NCI-H146 (cell line): ENCODE measurements at places on chromosomes 3 and 15.

- DNase-seq, result no peak
Observed at GRCh38 chr15:82767163-82767829, 38.6 kb downstream of the FSD2 start.

- no peak for DNase-seq
Observed at GRCh38 chr3:72613871-72614270, 234.4 kb downstream of the SHQ1 start.

- DNase-seq, result peak; percentile 90
Observed at GRCh38 chr3:168812234-168812633, 716.5 kb upstream of the GOLIM4 start.

- DNase-seq, result peak; percentile 92
Observed at GRCh38 chr3:23701716-23702597, 103.8 kb upstream of the UBE2E1 start.

GRCh38 chr15:65476903-65477302 is 40.6 kb downstream of the DPP8 start:
- no peak for DNase-seq

- DNase-seq, result no peak
Observed at GRCh38 chr15:68500363-68501258, 68.6 kb upstream of the ITGA11 start.

- DNase-seq, result peak; percentile 56
Observed at GRCh38 chr15:58748852-58749531, 515 bp downstream of the ADAM10 start.

GRCh38 chr15:69610277-69610676 is 157.7 kb downstream of the RPLP1 start:
- DNase-seq, result no peak

GRCh38 chr15:85764649-85765277 is 30.0 kb downstream of the KLHL25 start:
- DNase-seq, result no peak

DNA sequence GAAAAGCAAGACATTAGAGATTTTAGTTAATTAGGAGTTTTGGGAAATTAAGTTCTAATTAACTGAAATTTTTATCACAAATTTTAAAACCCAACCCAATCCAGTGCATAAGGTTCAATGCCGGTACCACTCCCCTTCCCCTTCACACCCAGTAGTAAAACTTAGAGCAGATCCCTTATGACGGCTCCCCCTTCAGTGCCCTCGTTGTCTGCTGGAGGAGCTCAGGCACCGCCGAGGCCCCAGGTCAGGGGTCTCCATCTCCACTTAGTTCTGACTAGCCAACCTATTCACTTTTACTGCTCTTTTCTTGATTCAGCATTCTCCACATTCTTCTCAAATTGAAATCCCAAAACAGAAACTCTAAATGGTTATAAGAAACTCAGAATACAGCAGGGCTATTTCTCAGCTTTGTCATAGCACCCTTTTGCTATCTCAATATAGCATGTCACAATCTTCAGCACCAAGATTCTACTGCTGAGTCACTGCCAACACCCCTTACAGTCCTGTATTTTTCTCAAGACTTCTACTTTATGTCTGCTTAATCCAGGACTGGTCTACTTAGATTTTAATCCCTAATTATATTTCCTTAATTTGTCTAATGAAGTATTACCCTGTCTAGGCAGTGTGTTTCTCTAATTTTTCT is 39.8 kb downstream of the TUBGCP4 start:
- no peak for DNase-seq

DNA sequence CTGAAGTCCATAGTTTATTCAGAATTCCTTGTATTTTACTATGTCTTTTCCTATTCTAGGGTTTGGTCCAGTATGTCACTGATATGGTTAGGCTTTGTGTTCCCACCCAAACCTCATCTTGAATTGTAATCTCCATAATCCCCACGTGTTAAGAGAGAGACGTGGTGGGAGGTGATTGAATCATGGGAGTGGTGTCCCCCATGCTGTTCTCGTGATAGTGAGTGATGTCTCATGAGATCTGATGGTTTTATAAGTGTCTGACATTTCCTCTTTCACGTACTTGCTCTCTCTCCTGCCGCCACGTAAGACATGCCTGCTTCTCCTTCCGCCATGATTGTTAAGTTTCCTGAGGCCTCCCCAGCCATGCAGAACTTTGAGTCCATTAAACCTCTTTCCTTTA is 6.6 kb upstream of the TEX9 start:
- no peak for DNase-seq

DNA sequence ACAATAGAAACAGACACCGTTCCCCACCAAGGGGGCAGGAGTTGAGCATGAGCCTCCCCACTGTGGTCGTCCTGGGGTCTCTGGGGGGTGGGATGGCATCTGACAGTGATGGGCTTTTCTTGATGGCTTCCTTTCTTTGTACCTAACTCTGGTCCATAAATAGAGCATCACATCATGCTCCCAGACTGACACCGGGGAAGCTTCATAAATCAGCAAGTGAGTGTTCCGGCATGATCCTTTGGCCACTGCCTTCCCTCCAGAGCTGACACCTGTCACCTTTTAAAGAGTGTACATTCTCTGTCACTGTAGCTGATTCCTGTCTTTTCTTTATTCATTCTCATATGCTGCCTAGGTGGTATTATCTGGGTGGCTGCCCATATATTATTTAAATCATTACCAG is 129.9 kb downstream of the ROBO2 start:
- DNase-seq, result no peak

- DNase-seq, result no peak
Observed at GRCh38 chr3:181999314-181999713, 287.6 kb downstream of the SOX2 start.

- no peak for DNase-seq
Observed at GRCh38 chr3:186955898-186956696, 25.8 kb downstream of the ST6GAL1 start.

- DNase-seq, result peak; percentile 17
Observed at GRCh38 chr15:85825719-85826118, 31.0 kb upstream of the KLHL25 start.

GRCh38 chr15:75697523-75697922 is 15.1 kb downstream of the CSPG4 start:
- DNase-seq, result no peak

- no peak for DNase-seq
Observed at GRCh38 chr15:90078965-90079364, 23.3 kb downstream of the IDH2 start.

GRCh38 chr3:102237181-102237580 is 197.6 kb upstream of the ZPLD1 start:
- no peak for DNase-seq

GRCh38 chr15:53555226-53555625 is 204.2 kb downstream of the WDR72 start:
- DNase-seq, result no peak

- no peak for DNase-seq
Observed at GRCh38 chr15:64687172-64687571, 88.2 kb downstream of the RBPMS2 start.

DNA sequence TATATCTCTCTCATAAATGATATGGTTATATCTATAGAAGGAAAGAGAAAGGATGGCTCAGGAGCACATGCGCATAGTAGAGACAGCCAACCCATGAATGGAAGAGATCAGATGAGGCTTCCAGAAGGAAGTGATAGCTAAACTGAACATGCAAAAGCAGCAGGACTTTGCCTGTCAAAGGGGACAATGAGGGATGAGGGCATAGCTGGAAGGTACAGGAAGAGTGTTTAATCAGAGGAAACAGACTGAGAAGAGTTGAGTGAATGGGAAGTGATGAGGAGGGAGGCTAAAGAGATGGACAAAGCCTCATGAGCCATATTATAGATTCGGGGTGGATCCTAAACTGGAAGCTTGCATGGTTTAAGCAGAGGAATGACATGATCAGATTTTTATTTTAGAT is 26.5 kb upstream of the VEPH1 start:
- DNase-seq, result no peak

DNA sequence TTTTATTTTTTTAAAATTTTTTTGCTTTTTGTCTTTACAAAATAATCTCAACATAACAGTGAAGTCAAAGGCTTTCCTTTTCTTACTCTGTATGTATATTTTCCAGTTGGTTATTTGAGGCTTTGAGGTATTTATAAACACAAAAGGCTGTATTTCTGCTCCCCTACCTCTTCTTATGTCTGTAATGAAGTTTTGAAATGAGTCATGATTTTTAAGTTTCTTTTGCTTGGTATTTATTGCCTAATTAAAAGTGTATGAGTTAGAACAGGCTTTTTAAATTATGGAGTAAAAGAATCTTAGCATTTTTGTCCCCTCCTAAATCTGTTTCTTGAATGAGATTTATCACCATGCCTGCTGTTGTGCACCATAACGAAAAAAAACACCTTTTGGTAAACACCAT is 66.0 kb downstream of the DCUN1D1 start:
- DNase-seq, result no peak

- DNase-seq, result no peak
Observed at GRCh38 chr3:177105623-177106022, 91.7 kb downstream of the TBL1XR1 start.

- DNase-seq, result no peak
Observed at GRCh38 chr3:99920481-99921376, 103.1 kb downstream of the CMSS1 start.

GRCh38 chr3:172580680-172581401 is 57.6 kb upstream of the TNFSF10 start:
- DNase-seq, result no peak

- DNase-seq, result no peak
Observed at GRCh38 chr3:156425651-156426050, 129.3 kb downstream of the SSR3 start.

GRCh38 chr15:95658799-95659198 is 671.7 kb upstream of the NR2F2 start:
- DNase-seq, result no peak

DNA sequence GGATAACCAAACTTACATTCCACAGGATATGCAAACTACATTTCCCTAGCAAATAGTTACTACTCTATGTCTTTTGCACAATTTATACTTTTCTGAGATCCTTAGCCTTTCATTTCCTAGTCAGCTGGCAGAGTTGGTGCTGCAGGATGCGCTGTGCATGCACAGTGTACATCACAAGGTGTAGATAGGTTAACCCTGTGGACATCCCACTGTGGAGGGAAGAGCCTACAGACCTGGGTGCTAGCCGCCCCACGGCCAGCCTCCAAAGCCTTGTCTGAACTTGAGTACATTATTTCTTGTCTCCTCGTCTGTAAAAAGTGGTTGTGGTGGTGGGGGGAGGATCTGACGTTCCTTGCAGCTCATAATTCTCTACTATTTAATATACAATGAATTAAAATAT is 3.5 kb downstream of the TNFSF10 start:
- no peak for DNase-seq

DNA sequence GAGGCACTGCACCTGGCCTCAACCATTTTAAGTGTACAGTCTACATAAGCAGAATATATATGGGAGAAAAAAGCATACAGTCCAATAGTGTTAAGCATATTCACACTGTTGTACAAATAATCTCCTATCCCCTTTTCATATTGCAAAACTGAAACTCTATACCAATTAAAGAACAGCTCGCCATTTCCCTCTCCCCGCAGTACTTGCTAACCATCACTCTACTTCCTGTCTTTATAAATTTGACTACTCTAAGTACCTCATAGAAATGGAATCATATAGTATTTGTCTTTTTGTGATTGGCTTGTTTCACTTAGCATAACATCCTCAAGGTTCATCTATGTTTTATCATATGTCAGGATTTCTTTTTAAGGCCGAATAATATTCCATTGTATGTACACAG is 21.6 kb upstream of the TASOR start:
- DNase-seq, result no peak

DNA sequence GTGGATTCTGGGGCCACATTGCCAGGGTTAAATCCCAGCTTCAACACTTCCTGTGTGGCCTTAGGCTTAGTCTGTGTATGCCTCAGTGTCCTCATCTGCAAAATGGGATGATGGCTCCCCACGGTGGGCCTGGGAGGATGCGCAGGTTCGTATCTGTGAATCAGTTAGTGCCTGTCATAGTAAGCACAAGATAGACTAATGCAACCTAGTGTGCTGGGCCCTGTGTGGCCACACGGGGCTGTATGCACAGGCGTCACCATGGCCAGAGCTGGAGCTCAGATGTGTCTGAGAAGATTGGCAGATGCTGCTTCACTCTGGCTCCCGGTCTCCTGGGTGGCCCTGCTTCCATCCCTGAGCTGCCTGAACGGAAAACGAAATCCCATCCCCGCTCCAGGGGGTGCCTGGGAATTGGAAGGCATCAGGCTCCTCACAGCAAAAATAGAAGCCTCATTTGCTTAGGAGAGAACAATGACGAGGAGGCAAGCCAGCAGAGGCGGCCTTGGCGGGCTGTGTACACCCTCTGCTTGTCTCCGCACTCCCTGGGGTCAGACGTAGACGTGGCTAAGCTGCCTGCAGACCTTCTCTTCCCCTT is 103.6 kb downstream of the APBA2 start:
- no peak for DNase-seq

- DNase-seq, result peak; percentile 38
Observed at GRCh38 chr3:131231710-131232389, 149.7 kb upstream of the NUDT16 start.

DNA sequence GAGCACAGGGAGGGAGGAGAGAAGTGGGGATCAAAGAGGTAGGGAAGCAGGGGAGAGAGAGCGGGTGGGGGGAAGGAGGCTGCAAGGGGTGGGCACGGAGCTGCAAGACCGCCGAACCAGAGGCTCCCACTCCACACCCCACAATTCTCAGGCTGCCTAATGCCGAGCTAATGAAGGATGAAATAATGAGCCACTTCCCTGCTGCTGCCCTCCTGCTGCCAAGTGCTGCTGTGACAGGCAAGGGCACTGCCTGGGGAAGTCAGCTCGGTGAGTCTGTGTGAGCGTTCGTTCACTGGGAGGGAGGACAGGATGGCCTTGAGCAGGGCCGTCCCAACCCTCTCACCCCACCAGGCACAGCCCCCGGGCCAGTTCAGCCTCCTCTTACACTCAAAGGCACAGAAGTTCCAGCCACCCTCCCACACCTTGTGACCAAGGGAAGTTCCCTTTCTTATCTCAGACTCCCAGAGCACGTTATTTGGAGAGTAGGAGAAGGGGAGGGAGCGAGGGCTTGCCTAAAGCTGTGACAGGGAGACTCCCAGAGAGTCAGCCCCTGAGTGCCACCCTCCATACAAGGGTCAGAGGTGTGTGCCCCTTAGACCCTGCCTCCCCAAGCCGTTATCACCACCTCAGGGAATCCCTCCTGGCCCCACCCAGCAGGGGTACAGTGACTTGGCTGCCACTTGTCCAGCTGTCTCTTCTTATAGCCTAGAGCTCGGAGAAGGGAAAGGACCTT is 12.4 kb downstream of the GLYCTK start:
- DNase-seq, result no peak

DNA sequence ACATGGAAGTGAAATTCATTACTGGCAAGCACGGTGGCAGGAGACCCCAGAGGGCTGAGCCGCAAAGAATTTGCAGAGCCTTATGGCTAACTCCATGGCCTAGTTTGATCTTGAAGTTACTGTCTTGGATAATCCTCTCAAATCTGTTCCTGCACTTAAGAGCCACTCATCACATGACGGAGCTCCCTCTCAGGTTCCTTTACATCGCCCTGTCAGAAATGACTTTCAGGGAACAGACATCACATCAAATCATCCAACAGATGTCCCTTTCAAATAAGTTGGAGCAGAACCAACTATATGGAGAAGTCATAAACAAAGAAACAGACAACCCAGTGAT is 328.8 kb upstream of the THBS1 start:
- no peak for DNase-seq

DNA sequence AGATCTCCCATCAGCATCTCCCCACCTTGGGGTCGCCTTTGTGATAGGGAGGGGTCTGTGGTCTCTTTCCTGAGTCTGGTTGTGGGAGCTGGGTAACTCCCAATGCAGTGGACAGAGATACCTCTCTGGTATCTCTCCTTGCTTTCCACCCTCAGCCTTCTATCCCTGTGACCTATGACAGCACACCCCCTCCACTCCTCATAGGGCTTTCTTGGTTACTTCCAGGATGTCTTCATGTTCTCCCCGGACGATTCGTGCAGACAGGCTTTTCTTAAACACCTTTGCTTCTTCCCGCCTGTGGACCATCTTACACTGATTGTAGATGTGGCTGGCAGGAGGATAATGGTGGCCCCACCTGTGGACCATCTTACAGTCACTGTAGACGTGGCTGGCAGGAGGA is 14.2 kb upstream of the NRROS start:
- no peak for DNase-seq
